RPMI7951 (cell line): ENCODE measurements at places on chromosomes 2 and 18. TPM values are rescaled to one million over a fixed set of nuclear protein-coding genes. Genes with fewer than 3 reads are reported as not detected.

GRCh38 chr2:42123426-42123825 lies 45.7 kb upstream of the EML4 start:
- DNase-seq: no peak

- DNase-seq: peak; percentile 34
Measured at GRCh38 chr2:7027411-7027810, 110.2 kb downstream of the RNF144A start.

DNA sequence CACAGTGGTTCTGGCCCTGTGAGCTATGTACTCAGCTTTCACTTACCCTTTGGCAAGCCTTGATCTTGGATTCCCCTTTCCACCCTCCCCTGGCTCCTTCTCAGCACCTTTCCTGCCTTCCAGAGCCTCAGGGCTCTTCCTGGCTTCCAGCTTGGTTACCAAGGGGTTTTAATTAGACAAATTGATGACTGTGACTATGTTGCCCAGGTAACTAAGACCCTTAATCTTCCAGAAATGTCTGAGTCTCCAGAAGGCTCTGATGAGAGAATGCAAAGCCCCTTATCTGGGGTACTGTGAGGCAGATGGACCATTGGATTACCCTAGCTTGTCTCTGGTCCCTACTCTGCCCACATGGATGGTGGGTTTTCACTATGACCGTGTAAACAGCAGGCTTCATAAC lies 174.2 kb downstream of the LOXHD1 start:
- DNase-seq: no peak

Gene CXCR1
- not detected in 2 replicates for total RNA-seq

Gene NT5C1B
- total RNA-seq: not detected in 2 replicates

DNA sequence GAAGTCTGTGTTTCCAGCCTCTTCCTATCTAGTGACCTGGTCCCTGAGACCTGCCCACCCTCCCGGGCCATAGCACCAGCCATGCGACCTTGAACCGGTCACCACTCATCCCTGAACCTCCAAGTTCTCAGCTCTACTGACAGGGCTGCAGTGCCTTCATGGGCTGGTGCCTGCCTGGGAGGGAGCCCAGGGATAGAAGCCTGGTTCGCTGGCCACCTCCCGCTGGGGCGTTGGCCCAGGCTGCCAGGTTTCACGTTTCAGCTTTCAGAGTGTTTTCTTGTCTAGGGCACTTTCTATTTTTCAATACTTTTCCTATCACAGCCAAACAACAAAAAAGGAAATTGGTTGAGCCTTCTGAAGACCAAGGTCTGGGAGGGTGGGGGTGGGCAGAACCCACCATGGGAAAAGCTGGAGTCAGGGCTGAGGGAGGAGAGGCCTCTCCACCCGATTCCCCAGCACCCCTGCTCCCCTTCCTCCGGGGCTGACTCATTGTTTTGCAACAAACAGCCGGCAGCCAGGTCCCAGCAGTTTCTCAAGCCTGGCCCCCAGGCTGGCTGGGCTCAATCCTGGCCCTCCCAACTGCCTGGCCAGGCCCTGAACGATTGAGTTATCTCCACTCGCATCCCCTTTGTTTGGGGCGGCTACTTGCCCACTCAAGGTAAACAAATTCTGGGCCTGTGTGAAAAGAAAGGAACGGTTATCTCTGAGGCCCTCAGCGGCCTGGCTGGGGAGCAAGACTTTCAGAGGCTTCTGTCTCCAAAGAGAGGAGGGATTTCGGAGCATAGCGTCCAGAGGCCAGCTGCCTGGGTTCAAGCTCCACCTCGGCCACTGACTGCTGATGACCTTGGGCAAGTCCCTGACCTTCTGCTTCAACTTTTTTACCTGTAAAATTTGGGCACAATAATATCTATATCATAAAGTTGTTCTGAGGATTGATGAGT lies 47.5 kb downstream of the ZFP36L2 start:
- DNase-seq: peak; percentile 81

Gene IL1R2
- total RNA-seq: 3.0 and 4.3 TPM in 2 replicates

Gene MYO3B
- 0.12 TPM in 1 of 2 replicates, not detected in the other for total RNA-seq

GRCh38 chr2:20120569-20121416 lies 69.4 kb upstream of the LAPTM4A start:
- DNase-seq: no peak

GRCh38 chr2:191676790-191677645 lies 918 bp upstream of the NABP1 start:
- DNase-seq: peak; percentile 69

Gene BCL2L11
- total RNA-seq: 2.3 and 5.3 TPM in 2 replicates

DNA sequence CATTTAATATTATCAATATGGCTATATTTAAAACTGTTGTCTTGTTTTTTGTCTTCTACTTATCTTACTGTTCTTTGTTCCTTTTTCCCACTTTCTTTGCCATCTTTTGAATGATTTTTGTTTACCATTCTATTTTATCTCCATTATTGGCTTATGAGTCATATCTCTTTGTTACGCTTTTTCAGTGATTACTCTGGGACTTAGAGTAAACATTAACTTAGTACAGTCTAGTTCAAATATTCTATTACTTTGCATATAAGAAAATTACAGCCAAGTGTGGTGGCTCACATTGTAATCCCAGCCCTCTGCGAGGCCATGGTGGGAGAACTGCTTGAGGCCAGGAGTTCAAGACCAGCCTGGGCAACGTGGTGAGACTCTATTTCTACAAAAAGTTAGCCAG lies 26.1 kb downstream of the ADCY3 start:
- no peak for DNase-seq

Gene VWA3B
- total RNA-seq: 0.29 TPM in 1 of 2 replicates, not detected in the other

GRCh38 chr2:220775856-220776488 lies 796.1 kb downstream of the EPHA4 start:
- DNase-seq: no peak

Gene PPM1G
- 86.5 and 93.4 TPM in 2 replicates for total RNA-seq

GRCh38 chr2:203599509-203599908 lies 64.4 kb upstream of the RAPH1 start:
- DNase-seq: no peak

Gene SLC9A4
- not detected in 2 replicates for total RNA-seq

Gene GNAL
- total RNA-seq: not detected in 2 replicates

GRCh38 chr2:109479804-109480203 lies 134.0 kb downstream of the SEPTIN10 start:
- no peak for DNase-seq

GRCh38 chr2:237222178-237222577 lies 136.5 kb downstream of the COPS8 start:
- DNase-seq: peak; percentile 92

Gene BIRC6
- 52.1 and 59.7 TPM in 2 replicates for total RNA-seq

DNA sequence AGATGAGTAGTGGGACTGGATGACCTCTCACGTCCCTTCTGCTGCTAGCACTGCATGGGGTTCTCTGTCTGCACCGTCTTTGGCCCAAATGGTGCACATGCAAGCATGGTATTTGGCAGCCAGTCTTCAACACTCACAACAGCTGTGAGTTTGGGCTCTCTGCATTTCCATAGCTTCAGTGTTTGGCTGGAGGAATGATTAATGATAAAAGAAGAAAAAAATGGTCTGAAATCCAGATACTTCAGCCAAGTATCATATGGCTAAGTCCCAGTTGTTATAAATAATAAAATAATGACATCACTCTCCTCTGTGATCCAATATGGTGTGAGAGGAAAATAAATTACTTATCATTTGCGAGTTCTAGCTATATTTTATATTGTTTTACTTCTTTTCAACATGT lies 173.3 kb downstream of the DCDC2C start:
- no peak for DNase-seq

DNA sequence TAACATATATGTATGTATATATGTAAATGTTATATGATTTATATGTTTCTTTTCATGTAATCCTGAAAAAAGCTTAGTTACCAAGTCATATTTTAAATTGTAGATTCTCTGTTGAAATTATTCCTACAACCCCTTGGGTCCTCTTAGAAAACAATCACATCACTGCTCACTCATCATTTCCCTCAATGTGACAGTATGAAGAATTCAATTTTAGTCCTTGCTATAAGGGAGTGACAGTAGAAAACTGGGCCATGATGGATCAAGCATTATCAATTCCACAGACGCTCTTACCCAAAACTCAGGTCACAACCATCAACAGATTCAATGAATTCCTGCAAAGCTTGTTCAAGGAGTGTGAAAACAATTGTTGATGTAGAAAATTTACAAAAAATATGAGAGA lies 1389.5 kb upstream of the ACVR2A start:
- DNase-seq: no peak

Gene FKBP7
- total RNA-seq: 50.8 and 60.6 TPM in 2 replicates

Gene RAB17
- 3.6 and 4.5 TPM in 2 replicates for total RNA-seq

- DNase-seq: peak; percentile 80
Measured at GRCh38 chr2:122634256-122634655, 878.8 kb downstream of the TSN start.

GRCh38 chr2:63785096-63785495 lies 56.6 kb upstream of the UGP2 start:
- no peak for DNase-seq

- DNase-seq: no peak
Measured at GRCh38 chr2:44672431-44672830, 269.1 kb upstream of the SIX3 start.

DNA sequence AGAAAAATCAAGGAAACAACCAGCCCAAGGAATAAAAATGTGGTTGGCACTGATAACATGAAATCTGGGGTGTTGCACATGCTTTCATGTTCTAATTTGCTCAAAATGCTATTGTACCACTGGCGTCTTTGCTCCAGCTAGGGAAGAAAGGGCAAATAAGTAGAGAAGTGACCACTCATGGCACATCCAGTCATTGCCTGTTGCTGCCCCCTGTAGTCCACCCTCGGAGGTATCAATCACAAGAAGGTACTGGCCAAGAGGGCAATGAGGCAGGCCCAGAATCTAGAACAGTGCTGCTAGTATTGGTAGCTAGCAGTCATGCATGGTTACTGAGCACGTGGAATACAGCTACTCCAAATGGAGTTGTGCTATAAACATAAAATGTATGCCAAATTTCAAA lies 213.4 kb downstream of the CDCA7 start:
- peak; percentile 45 for DNase-seq

- no peak for DNase-seq
Measured at GRCh38 chr2:50284188-50284587, 747.7 kb downstream of the NRXN1 start.

DNA sequence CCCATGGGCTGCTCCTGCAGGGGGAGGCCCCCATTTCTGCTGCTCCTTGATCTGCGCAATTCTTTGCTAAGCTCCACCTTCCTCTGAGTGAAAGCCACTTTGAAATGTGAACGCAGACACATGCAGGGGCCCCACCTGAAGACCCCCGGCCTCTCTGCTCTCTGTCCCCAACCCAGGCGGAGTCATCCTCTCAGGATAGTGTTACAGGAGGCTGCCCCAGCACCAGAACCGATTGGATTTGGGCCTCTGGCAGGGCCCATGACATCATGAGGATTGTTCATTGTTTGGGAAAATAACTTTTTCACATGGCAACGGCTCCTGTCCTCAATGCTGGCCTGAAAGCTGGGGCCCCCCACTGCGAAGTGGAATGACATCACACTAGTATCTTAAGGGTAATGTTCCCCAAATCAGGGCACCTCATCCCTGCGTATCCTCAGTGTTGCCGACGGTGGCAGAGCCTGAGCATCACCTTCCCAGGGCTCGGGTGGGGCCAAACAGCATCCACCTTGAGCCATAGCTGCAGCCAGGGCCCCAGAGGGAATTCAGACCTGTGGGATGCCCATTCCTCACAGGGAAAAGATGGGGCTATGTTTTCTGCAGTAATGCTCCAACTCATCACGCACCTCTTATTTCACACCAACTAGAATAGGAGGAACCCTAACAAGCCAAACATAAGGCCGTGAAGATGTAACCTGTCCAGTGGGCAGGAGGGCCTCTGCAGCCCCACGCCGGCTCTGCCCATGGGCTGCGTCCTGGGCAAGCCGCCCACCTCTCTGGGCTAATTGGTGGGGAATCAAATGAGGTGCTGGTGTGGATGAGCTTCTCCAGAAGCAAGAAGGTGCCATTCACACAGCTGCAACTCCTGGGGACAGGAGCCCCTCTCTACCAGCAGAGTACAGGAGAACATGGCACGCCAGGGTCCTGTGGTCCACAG lies 2.7 kb upstream of the ERFE start:
- no peak for DNase-seq

Gene GPD2
- total RNA-seq: 95.2 and 103 TPM in 2 replicates

DNA sequence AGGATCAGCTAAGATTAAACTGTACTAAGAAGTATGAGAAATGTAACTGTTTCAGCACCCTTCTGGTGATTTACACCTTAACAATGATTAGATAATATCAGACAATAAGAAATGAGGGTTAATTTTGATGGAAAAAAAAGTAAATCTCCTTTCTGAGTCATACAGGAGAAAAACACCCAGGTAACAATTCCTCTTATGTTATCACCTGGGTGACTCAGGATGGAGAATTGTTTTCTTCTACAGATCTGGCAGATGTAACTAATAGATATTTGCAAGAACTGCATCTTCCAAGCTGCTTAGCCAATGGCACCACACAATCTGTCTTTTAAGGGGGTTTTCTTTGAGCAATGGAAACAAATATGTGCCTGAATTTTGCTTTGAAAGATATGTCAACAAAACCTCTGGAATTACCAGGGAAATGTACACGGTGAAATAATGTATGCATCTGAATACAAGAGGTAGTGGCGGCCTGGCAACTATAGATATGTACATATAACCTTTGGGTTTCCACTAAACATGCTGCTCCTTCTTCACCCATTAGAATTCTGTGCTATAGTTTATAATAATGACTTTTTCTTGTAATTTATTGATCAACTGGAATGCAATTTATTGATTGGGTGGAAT lies 407.9 kb downstream of the CPS1 start:
- DNase-seq: no peak

Gene PLCL1
- total RNA-seq: 0.12 TPM in 1 of 2 replicates, not detected in the other

Gene GAL3ST2
- not detected in 2 replicates for total RNA-seq

DNA sequence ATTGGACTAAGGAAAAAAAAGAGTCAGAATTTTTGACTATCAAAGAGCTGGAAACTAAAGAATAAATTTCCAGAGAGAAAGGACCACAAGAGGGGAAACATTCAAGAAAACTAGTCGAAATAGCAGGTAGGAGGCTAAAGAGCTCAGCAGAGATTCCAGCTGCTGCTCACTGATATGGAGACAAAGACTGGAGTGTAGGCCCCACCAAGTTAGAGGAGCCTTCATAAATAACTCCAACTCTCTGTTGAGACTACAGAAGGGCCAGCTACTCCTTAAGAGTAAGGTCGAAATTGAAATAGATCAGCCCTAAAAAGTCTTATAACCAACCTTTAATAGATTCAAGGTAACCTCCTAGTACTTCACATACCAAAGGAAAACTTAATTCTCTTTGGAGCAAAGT lies 31.1 kb downstream of the SS18 start:
- DNase-seq: no peak

Gene EFEMP1
- 3.7 and 5.7 TPM in 2 replicates for total RNA-seq

DNA sequence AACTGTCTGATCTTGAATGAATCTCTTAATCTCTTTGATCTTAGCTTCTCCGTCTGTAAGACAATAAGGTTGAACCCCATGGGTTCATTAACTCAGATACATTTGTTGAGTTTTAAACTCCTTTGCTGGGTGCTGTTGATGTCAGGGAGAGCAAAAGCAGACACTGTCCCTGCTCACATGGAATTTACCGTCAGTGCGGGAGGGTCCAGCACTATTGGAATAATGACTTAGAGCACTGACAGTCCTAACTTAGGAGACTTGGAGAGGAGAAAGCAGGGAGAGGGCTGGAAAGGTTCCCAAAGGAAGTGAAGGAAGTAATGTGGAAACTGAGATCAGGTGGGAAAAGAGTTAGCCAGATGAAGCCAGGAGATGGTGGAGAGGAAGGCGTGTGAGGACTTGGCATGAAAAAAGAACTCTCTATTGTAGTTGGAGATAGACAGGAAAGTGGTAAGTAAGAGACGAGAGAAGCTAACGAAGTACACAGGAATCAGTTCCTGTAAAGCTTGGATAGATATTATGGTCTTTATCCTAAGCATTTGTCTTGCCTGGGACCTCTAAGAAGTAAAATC lies 141.4 kb upstream of the SERTAD2 start:
- no peak for DNase-seq

Gene PSMA8
- total RNA-seq: not detected in 2 replicates

- no peak for DNase-seq
Measured at GRCh38 chr2:57622009-57622408, 424.6 kb upstream of the VRK2 start.
